ENCODE measurements at places on chromosomes 16 and 17. TPM values are rescaled to one million over a fixed set of nuclear protein-coding genes. Genes with fewer than 3 reads are reported as not detected.

Gene RECQL5
- total RNA-seq = 50.6 TPM

Gene KRTAP9-2
- total RNA-seq = not detected

Gene COL1A1
- total RNA-seq = 2,834 TPM

Gene KCNJ2
- 3.4 TPM for total RNA-seq

Gene TBC1D3
- total RNA-seq = not detected

Gene MYL4
- 0.22 TPM for total RNA-seq

Gene OR2C1
- total RNA-seq = 0.43 TPM

Gene SLC5A10
- total RNA-seq = not detected

Gene LGALS9B
- total RNA-seq = not detected

Gene CA5A
- total RNA-seq = not detected

Gene CD2BP2
- 38.1 TPM for total RNA-seq

Gene KRT36
- not detected for total RNA-seq

Gene CCL8
- not detected for total RNA-seq

Gene LGALS9
- 2.7 TPM for total RNA-seq

Gene RHBDL1
- total RNA-seq = 1.2 TPM

Gene KSR1
- 61.6 TPM for total RNA-seq

Gene FOXC2
- total RNA-seq = 2.3 TPM

Gene CRYBA1
- not detected for total RNA-seq

Gene NAA60
- 20.0 TPM for total RNA-seq

Gene BIRC5
- total RNA-seq = 8.6 TPM

Gene CORO6
- total RNA-seq = 41.1 TPM

Gene CHST6
- 0.79 TPM for total RNA-seq

Gene TP53TG3C
- total RNA-seq = not detected

Gene TMEM106A
- 4.3 TPM for total RNA-seq

Gene LHX1
- total RNA-seq = under 0.01 TPM

Gene CLEC19A
- 0.54 TPM for total RNA-seq

Gene FSCN2
- 3.5 TPM for total RNA-seq

Gene C16orf86
- 4.7 TPM for total RNA-seq

Gene FBXO31
- 17.3 TPM for total RNA-seq

Gene VASN
- 35.4 TPM for total RNA-seq

Gene AGRP
- total RNA-seq = not detected

Gene TM4SF5
- not detected for total RNA-seq
